ENCODE measurements at places on chromosomes 5 and 9.

DNA sequence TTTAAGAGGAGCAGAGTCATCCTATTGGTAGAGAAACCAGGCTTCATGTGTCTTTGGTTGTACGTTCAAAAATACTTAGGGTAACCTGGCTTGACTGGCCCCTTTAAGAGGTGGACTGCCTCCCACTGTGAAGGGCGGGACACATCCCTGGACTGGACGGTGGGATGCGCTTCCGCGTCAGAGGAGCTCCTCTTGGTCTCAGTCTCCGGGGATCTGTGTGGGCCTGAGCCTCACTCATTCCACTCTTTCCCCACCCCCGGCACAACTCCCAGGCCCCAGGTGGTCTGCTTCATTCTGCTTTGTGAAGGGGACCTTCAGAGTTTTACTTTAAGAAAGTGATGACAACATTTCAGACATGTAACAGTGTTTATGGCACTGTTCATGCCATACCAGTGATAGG, 601.1 kb downstream of the IRX1 start:
- H3K4me1 ChIP-seq = no peaks in the 10 kb centered on the region
- H3K4me3 ChIP-seq = no peak overlapping the region
- H3K36me3 ChIP-seq = no peaks in the 10 kb centered on the region

- no peaks in the 10 kb centered on the region for H3K4me1 ChIP-seq
- no peak for DNase-seq
- H3K27ac ChIP-seq = no peak overlapping the region
- H3K36me3 ChIP-seq = no peaks in the 10 kb centered on the region
- no peaks in the 10 kb centered on the region for H3K27me3 ChIP-seq
These were observed 18.3 kb downstream of the PRDM9 start for GRCh38 chr5:23525751-23526150.

GRCh38 chr9:20981486-20981885, 50.0 kb downstream of the HACD4 start:
- no peak overlapping the region for H3K27ac ChIP-seq
- peaks cover 16% of the 10 kb centered on the region for H3K36me3 ChIP-seq
- no peak overlapping the region for H3K4me3 ChIP-seq
- H3K27me3 ChIP-seq = no peaks in the 10 kb centered on the region

DNA sequence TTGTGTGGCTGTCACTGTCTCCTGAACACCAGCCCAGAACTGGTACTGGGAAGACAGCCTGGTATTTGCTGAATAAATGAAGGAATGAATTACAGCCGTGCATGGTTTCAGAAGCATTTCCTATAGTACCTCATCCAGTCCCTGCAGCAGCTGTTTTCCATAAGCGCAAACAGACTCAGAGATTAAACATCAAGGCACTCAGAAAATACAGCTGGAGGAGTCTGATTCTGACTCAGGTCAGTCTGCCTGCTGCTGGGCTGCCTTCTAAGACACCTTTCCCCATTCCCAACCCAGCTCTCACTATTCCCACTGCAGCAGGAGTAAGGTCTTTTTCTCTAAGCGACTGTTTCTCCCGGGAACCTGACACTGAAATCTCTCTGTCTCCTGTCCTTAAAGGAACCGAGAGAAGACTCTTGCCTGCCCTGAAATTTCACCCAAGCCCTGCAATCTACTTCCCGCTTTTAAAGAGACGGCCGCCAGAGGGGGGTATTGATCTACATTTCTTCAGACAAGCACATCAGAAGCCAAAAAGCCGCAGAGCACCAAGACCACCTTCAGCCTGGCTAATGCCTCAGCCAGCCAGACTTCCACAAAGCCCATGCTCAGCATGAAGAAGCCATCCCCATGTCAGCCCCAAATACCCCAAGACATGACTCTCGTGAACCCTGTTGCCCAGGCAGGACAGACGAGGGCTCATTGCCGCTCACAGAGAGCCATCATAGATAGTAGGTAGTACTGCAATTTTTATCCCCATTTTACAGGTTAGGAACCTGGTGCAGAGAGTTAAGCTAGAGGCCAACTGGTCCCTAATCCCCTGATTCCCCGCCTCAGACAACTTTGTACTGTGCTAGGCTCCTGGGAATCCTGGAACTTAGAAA, 5.4 kb upstream of the FOXI1 start:
- no peak overlapping the region for H3K4me3 ChIP-seq
- no peaks in the 10 kb centered on the region for H3K4me1 ChIP-seq
- DNase-seq = no peak

DNA sequence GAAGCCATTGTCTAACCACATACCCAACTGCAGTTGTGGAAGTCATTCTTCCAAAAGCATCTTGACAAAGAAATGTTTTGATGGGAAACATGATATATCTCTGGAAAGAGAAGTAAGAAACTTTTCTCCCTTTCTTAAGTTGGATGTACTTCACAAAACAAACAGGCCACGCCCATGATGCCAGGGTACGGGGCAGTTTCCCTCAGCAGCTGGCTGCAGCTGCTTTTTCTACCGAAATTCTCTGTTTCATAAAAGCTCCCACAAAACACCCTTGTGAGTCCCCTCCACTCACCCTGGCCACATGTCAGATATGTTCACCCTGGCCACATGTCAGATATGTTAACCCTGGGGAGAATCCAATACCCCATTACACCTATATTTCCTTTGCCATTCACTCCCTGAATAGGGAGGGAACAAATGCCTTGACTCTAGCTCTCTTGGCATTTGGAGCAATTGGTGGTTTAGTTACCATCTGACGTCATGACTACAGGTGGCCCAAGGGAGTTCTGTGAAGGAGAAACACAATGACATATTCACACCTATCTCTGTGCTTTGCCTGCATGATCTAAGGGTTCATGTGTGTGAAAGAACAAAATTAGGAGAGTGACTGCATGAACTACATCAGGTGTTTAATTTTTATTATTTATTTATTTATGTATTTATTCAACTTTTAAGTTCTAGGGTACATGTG, 103.0 kb downstream of the AOPEP start:
- H3K4me1 ChIP-seq = no peaks in the 10 kb centered on the region
- H3K36me3 ChIP-seq = no peaks in the 10 kb centered on the region
- no peaks in the 10 kb centered on the region for H3K27me3 ChIP-seq
- H3K27ac ChIP-seq = no peak overlapping the region
- H3K4me3 ChIP-seq = no peak overlapping the region
- DNase-seq = no peak

- no peaks in the 10 kb centered on the region for H3K4me1 ChIP-seq
- no peaks in the 10 kb centered on the region for H3K36me3 ChIP-seq
- H3K27me3 ChIP-seq = peaks cover 48% of the 10 kb centered on the region
- no peak overlapping the region for H3K4me3 ChIP-seq
These were observed 6.2 kb downstream of the NR5A1 start for GRCh38 chr9:124500796-124501611.

GRCh38 chr5:106957336-106957735, 713.4 kb downstream of the EFNA5 start:
- no peaks in the 10 kb centered on the region for H3K36me3 ChIP-seq
- no peak for DNase-seq
- no peak overlapping the region for H3K4me3 ChIP-seq
- H3K4me1 ChIP-seq = no peaks in the 10 kb centered on the region
- H3K27ac ChIP-seq = no peak overlapping the region

- H3K4me3 ChIP-seq = no peak overlapping the region
- no peaks in the 10 kb centered on the region for H3K4me1 ChIP-seq
- H3K27ac ChIP-seq = no peak overlapping the region
- H3K36me3 ChIP-seq = no peaks in the 10 kb centered on the region
These were observed 26.1 kb downstream of the RETREG1 start for GRCh38 chr5:16590685-16591084.

DNA sequence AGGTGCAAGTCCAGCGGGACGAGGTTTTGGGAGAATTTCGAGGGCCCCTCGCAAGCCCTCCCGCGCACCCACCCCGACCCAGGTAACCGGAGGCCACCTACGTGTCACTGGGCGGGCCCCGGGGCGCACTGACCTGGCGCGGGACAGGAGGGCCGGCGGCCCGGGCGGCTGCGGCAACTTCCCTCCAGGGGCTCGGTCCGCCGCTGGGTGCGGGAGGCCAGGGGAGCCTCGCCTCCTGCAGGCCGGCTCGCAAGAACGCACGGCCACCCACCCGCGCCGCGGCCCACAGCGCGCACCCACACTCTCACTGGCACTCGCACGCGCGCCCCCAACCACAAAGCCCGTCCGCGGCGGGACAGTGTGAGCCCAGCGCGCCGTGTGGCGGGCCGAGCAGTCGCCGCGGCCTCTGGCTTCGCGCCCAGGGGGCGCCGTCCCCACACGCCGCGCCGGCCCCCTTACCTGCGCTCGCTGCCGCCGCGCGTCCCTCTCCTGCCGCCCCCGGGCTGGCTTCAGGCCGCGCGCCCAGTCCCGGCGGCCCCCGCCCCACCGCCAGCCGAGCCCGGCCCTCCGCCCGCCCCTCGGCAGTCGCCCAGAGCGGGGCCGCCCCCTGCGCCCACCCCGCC, 451 bp downstream of the LPAR1 start:
- H3K4me3 ChIP-seq = peak overlapping the region; percentile 98
- DNase-seq = peak; percentile 68
- no peaks in the 10 kb centered on the region for H3K27me3 ChIP-seq

- H3K27me3 ChIP-seq = no peaks in the 10 kb centered on the region
- no peak overlapping the region for H3K27ac ChIP-seq
- peak; percentile 38 for DNase-seq
- H3K4me1 ChIP-seq = no peaks in the 10 kb centered on the region
- H3K36me3 ChIP-seq = no peaks in the 10 kb centered on the region
These were observed 59.7 kb upstream of the GARNL3 start for GRCh38 chr9:127204771-127205470.

DNA sequence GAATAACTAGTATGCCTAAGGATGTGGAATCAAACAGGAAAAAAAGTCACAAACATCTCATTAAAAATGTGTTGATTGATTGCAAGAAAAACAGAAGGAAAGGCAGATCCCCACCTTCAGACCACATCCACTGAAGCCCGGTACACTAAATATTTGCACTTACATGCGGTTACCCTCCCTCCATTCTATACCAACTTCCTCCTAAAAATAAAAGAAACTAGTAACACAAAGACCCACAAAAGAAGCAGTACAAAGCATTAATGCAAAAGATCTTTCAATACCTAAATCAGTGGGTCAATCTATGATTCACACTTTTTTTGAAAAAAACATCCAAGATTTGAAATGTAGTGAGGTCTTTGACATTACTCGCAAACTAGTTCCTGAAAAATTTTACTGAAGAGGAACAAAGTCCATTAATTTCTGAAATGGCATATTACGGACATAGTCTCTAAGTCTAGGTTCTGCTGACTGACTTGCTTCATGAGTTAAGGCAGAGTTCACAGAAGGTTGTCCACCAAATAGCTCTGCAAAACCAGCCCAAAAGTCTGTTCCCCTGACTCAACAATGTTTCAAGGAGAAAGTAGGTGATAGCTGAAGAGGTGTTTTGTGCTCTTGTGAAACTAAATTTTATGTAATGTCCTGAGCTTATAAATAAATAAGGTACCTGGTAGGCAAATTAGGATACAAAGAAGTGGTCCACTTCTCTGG, 100.7 kb downstream of the PAM start:
- peak overlapping the region; percentile 58 for H3K27ac ChIP-seq
- no peaks in the 10 kb centered on the region for H3K36me3 ChIP-seq
- H3K4me3 ChIP-seq = no peak overlapping the region
- H3K4me1 ChIP-seq = peaks cover 25% of the 10 kb centered on the region
- H3K27me3 ChIP-seq = no peaks in the 10 kb centered on the region

- H3K36me3 ChIP-seq = no peaks in the 10 kb centered on the region
- H3K4me3 ChIP-seq = no peak overlapping the region
- peak overlapping the region; percentile 28 for H3K27ac ChIP-seq
- H3K4me1 ChIP-seq = peaks cover 16% of the 10 kb centered on the region
- no peak for DNase-seq
These were observed 233.8 kb downstream of the PIK3R1 start for GRCh38 chr5:68449380-68449779.

DNA sequence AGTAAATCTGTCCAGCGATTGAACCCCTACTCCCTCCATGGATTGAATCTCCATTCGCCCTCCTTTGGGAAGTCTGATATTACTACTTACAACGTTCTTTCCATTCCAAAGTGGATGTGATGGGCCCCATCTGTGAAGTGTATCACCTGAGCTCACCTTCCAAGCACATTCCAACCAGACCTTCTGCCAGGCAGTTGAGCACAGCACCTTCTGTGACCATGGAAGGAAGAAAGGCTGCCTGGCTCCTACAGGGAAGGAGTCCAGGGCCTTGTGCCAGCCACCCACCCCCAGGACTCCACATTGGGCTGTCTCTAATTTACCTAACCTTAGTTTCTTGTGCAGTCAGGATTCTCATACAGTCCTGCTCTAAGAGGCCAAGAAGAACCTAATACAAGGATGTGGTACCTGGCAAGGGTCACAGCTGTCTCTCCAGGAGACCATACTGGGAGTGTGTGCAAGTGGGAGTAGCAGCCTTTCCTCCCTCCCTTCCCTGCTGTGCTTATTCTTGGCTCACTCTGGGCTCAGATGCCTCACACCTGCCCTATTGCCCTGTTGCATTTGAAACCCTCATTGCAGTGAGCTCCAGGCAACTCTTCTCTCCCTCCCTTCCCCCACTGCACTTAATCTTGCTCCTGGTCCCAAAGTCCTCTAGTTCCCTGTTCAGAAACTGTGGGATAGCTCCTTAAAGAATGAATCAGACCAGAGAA, 116.1 kb downstream of the NRG2 start:
- no peaks in the 10 kb centered on the region for H3K36me3 ChIP-seq
- no peaks in the 10 kb centered on the region for H3K4me1 ChIP-seq
- H3K27me3 ChIP-seq = no peaks in the 10 kb centered on the region
- no peak overlapping the region for H3K27ac ChIP-seq
- no peak for DNase-seq
- H3K4me3 ChIP-seq = no peak overlapping the region

DNA sequence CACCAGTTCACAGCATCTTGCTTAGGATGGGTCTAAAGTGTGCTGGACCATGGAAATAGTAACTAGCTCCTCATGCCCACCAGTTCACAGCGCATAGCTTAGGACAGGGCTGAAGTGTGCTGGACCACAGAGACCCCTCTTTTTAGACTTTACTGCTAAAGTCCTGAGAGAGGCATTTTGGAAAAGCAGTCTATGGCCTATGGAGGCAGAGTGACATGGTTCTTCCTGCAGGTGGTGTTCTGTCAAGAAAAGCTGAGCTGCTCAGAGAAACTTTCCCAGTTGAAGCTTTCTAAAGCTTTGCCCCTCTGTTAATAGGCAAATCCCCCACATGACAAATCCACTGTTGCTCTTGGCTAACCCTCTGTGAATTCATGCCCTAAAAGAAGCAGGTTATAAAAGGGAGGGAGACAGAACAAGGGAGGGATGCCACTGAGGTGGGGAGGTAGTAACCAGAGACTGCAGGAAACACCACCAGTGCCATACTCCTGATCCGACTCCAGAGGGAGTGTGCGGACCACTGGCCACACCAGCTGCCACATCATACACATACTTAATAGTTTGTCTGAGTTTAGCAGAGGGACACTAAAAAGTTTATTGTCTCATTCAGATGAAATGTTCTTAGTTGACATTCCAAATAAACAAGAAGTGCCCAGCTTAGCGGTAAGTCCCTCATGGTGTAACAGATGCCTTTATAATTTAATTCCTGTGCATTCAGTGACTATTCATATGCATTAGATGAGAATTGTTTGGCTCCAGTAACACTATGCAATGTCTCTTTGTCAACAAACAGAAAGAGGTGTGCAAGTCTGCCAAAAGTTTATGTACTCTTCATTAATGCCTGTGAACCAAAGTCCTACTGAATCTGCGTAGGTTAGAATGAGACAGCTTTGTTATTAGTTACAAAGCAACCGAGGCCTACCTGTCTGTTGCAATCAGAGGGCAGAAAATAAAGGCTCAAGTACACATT, 236.2 kb upstream of the NFIL3 start:
- no peaks in the 10 kb centered on the region for H3K36me3 ChIP-seq
- no peaks in the 10 kb centered on the region for H3K4me1 ChIP-seq
- no peak overlapping the region for H3K27ac ChIP-seq
- no peak for DNase-seq

Data from RWPE2 (cell line).